ENCODE measurements at places on chromosomes 5 and 9.
A peak's percentile ranks its signal among the peaks of the same experiment; 100 is the strongest.

- no peak for DNase-seq
Measured at GRCh38 chr5:160342413-160342941, 27.9 kb downstream of the C1QTNF2 start.

GRCh38 chr5:95027151-95027721, 257.7 kb downstream of the MCTP1 start:
- DNase-seq, result no peak

- DNase-seq, result peak; percentile 19
Measured at GRCh38 chr5:157855404-157855994, 3.4 kb downstream of the CLINT1 start.

- DNase-seq, result no peak
Measured at GRCh38 chr9:71819115-71819739, 50.9 kb upstream of the CEMIP2 start.

DNA sequence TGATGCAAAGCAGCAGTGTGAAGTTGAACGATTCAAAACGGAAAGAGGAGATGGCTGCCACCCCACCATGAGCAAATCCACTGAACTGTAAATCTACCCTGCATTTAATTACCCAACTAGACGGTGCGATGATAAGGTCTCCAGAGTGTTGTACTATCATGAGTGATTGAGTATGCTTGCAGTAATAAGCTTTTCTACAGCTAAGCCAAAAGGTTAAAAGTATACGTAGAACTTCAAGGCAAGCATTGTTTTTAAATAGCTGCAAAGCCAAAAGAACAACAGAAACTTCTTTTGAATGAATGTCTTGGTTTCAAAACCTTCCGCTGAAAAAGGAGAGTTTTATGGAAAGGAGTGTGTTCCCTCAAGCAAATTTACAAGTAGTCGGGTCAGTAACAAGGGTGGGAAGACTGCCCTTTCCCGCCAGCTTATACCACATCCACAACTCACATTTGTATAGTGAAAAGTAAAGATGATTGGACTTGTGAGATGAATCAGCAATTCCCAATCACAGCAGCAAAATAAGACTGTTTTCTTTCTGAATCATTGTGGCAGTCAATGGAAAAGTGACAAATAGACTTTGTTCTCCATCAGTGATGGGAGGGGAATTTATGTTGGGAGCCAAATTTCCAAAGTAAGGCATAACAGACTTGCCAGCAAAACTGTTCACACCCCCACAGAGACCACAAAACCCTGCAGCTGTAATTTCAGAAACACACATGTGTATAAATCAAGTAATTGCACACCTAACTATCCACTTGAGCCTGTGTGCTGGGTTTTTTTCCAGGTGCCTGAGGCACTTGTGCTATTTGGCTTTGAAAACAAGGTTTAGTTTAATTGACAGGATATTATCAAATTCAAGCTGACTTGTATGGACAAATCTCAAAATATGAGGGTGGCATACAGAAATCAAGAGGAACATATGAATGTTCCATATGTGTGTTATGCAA, 407.7 kb upstream of the GRAMD2B start:
- DNase-seq, result no peak

Measured in hypothalamus (tissue), 51 donors.